Ovary (tissue), 10 donors: ENCODE measurements at places on chromosomes 11 and 22.
A peak's percentile ranks its signal among the peaks of the same experiment; 100 is the strongest.

GRCh38 chr22:45776313-45776585 is 104.6 kb downstream of the ATXN10 start:
- DNase-seq: no peak

- no peak for DNase-seq
Observed at GRCh38 chr11:66489636-66490035, 9.4 kb downstream of the DPP3 start.

DNA sequence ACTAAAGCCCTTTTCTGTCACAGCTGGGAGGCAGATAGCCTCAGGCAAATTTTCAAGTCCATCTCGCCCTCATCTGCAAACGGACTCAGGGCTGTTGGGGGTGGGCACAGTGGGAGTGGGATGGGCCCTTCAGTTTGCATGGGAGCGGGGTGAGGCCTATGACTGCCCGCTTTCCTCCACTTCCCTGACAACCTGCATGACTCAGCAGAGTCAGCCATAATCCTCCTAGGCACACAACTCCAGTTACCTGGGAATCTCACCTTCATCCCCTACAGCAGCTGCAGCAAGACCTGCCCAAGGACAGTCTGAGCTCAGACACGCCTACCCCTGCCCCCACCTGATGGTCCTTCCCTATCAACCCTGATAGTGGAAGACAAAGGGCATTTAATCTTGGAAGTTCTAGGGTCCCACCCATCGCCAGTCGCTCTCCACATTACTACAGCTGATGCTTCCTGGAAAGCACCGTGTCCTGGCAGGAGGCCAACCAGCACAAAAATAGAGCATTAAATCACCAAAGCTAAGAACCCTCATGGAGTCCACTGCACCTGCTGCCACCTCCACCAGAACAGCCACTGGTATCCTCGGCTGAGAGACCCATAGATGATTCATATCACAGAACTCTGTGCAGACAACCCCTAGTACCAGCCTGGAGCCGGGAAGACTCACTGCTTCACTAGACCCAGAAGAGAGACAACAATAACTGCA is 319.3 kb downstream of the DCDC1 start:
- DNase-seq: no peak

DNA sequence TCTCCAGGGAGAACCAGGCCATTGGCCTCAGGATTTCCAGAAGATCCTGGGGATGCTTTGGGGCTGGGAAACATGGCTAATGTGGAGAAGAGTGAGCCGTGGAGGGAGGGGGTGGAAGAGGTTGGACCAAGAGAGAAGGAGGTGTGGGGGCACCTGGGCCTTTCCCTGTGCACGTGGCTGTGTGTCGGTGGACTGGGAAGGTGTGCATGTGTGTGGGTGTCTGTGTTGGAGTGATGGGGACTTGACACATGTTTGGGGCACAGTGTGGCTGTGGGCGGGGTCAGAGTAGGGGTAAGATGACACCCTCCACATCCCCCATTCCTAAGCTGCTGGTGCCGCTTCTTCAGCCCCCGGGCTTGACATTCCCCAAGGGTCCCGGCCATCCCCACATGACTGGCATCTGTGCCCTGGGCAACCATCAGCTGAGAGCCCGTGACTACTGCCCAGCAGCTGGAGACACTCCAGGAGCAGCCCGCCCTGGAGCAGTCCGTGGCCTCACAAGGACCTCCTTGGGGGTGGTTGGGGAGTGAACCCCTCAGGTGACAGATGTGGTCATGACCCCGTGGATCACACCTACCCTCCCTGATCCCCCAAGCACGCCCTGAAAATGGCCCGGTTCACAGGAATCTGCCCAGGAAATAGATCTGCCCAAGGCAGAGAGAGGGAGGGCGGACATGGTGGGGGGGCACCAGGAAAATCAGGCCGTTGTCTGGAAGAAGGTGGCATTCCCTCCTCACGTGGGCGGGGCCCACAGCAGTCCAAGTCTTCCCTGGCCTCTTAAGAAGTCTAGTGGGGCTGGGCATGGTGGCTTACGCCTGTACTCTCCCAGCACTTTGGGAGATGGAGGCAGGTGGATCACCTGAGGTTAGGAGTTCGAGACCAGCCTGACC is 34.8 kb upstream of the SOX10 start:
- no peak for DNase-seq

- DNase-seq: peak; percentile 27
Observed at GRCh38 chr22:41909310-41910049, 5.4 kb downstream of the SHISA8 start.
